Activated CD8-positive, alpha-beta memory T cell treated with anti-CD3 and anti-CD28 coated beads for 24 hours (primary cell): ENCODE measurements at places on chromosomes 11 and 22.
A peak's percentile ranks its signal among the peaks of the same experiment; 100 is the strongest.

DNA sequence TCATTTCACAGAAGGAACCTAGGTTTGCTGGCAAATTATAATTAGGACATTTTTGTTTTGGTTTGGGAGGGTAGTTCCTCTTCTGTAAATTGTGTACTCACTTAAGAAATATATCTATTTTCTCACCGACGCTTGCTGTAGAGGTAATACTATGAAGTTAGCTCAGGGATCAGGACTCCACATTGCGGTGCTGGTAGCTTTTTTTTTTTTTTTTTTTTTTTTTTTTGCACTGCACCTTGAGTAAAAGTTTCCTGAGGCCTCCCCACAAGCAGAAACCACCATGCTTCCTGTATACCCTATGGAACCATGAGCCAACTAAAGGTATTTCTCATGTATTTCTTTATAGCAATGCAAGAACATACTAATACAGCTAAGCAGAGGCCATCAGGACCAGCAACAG lies 14.7 kb downstream of the UBTFL1 start:
- no peak for DNase-seq

GRCh38 chr22:37410174-37411055 lies 16.9 kb downstream of the ELFN2 start:
- no peak for DNase-seq

DNA sequence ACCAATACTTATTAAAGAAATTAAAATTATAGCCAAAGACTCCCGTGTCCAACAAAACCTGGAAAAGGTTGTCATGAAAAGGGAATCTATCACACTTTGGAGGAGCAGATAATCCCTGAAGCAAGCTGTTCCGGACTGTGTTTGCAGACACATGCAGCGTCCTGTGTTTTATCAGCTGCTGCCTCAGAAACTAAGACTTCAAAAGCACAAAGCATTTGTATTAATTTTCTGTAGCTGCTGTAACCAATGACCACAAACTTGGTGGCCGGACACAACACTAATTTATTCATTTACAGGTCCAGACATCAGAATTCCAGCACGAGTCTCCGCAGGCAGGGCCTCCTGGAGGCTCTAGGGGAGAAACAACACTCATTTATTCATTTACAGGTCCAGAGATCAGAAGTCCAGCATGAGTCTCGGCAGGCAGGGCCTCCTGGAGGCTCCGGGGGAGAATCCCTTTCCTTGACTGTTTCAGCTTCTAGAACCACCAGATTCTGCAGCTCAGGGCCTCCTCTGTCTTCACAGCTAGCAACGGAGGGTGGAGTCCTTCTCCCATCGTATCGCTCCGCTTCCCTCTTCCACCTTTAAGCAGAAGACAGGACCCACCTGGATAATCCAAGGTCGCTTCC lies 465.3 kb downstream of the BRD1 start:
- DNase-seq, result no peak

DNA sequence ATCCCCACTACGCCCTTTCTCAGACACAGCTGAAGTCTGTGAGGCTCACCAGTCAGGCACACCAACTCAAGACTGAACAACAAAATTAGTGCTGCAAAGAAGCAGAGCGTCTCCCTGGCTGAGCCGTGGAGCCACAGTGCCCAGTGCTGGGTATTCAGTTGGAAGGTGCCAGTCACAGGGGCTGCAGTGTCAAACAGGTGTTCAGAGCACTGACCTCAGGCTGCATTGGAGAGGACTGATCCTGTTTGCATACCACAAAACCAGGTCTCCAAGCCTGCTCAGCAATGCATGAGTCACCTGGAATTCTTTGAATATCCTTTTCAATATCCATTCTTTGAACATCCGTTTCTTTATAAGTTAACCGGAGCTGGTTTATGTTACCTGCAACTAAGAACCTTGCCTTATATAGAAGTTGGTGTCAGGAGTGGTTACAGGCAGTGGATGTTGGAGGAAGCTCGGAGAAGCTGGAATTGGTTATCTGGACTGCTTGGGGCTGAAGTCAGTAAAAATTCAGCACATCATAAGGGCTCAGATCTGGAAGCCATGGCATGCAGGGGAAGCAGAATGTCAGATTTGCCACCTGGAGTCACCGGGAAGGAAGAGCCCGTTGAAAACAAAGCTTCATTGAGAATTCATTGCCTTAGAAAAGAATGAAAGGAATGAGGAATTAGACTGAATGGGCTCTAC lies 30.3 kb downstream of the PDGFB start:
- peak; percentile 30 for DNase-seq

DNA sequence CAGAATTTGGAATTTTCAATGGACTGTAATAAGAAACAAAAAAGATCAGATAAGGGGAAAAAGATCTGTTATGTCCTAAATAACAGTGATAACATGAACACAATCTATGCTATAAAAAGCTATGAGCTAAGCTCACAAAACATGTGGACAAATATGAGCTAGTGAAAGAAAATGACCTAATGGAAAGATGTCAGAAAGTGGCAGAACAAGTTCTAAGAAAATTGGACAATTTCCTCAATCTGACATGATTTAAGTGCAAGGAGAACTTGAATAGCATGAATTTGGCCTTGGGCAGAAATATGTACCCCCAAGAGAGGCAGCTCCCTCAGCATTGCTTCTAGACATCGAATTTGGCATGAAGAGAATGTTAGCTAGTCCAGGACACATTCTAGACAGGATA lies 212.0 kb upstream of the PGR start:
- no peak for DNase-seq

- DNase-seq, result peak; percentile 86
These were observed 69.4 kb upstream of the FGF3 start for GRCh38 chr11:69888483-69889181.

- no peak for DNase-seq
These were observed 1.6 kb downstream of the MARK2 start for GRCh38 chr11:63840356-63841060.

DNA sequence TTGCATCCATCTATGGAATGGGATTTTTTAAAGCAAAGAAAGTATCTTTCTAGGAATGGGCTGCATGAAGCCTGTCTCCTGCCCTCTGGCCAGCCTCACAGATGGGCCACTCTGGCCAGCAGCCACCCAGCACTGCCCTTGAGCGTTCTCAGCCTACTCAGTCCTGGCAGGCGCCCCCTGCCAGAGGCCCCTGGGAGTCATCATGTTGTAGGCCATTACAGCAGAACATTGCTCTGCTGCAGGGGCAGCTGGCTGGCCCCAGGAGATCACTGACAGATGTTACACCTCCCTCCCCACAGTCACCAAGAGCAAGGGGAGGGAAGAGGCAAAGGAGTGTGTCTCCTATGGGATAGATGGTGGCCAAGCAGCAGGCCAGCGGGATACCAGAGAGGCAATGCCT lies 363.7 kb downstream of the NXPE2 start:
- DNase-seq, result no peak

DNA sequence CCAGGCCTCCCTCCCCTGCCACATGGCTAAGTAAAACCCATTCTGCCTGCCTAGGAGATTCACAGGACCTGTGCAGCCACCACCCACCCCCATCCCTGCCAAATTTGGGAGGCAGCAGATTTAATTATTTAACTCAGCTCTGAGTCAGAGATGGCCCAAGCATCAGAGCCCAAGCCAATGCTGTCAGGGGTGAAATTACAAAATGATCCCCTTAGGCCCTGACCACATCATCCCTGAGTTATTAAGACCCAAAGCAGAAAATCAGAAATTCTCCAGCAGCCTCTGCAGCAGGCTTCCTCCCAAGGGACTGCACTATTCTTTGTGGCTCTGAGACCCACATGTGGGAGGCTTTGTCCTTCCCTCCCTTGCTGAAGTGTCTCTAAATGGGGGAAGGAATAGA lies 52.8 kb upstream of the RRAS2 start:
- DNase-seq, result no peak

DNA sequence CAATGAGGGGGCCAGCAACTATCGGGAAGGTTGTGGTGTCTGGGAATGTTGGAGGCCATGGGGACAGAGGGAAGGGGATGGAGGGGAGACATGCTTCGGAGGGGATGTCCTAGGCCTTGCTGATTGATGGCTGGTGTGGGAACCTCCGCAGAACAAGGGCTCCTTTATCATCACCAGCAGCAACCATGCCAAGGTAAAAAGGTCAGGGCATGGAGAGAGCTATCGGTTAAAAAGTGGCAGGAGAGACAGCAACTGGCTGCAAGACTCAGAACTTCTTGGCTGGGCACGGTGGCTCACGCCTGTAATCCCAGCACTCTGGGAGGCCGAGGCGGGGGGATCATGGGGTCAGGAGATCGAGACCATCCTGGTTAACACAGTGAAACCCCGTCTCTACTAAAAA lies 3.0 kb downstream of the GSTT4 start:
- no peak for DNase-seq

DNA sequence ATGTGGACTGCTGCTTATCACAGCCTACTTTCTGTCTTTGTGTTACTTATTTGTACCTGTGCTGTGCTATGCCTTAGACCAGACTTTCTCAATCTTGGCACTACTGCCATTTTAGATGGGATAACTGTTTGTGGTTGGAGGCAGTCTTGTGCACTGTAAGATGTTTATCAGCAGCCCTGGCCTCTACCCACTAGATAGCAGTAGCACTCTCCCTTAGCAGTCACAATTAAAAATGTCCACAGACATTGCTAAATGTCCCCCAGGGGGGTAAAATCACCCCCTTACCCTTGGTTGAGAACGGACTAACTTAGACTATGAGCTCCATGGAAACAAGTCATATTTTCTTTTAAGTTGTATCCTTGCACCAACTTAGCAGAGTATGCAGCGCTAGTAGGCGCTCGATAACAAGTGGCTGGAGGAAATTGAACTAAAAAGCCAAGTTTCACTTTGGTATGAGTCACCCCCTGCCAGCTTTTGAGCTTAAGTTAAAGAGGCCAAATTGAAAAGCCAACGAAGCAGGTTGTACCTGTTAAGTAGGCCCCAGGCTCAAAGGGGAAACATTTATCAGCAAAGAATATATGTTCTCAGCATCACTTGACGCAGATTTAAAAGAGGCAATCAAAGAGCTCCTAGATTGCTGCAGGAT lies 304.8 kb upstream of the SORL1-AS1 start:
- no peak for DNase-seq

GRCh38 chr11:25733777-25734176 lies 598.2 kb upstream of the ANO3 start:
- DNase-seq, result no peak

GRCh38 chr11:38304926-38305325 lies 1706.9 kb upstream of the RAG2 start:
- no peak for DNase-seq

DNA sequence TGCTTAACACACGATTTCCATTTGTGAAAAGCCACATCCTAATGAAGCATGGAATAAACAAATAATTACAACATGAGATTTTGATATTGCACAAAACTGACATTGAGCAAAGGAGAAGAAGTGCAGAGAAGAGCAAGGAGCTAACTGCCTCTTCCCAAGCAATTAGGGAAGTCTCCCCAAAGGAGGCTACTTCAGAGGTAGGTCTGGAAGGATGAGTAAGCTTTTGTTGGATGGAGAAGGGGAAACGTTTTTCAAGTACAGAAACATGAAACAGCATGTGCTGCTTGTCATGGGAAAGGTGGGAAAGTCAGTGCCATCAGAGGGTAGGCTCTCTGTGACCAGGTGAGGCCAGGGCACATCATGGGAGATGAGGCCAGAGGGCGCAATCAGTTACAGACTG lies 132.2 kb upstream of the SESN3 start:
- DNase-seq, result no peak

GRCh38 chr11:118060081-118060661 lies 16.7 kb upstream of the TMPRSS4 start:
- DNase-seq, result no peak

GRCh38 chr11:77636731-77637344 lies 756 bp downstream of the CLNS1A start:
- DNase-seq, result no peak

- DNase-seq, result no peak
These were observed 151.0 kb downstream of the MN1 start for GRCh38 chr22:27650572-27650971.

GRCh38 chr11:16169541-16169940 lies 186.8 kb downstream of the SOX6 start:
- DNase-seq, result no peak

DNA sequence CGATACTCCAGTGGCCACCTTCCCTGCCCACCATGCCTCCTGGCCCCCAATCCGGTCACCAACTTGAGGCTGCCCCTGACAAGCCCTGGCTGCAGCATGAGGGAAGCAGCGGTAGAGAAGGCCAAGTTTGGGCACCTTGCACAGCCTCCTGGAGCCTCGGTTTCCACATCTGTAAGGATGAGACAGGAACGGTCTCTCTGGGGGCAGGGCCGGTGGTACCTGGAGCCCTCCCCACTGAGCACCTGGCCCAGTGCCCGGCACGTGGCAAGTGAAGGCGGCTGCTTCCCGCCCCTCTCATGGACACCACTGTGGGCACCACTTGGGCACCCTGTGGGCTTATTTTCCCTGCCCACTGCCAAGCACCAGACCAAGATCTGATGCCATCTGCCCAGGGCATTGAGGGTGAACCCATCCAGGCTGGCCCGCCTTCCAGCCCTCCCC lies 77.8 kb downstream of the CDKN1C start:
- no peak for DNase-seq

DNA sequence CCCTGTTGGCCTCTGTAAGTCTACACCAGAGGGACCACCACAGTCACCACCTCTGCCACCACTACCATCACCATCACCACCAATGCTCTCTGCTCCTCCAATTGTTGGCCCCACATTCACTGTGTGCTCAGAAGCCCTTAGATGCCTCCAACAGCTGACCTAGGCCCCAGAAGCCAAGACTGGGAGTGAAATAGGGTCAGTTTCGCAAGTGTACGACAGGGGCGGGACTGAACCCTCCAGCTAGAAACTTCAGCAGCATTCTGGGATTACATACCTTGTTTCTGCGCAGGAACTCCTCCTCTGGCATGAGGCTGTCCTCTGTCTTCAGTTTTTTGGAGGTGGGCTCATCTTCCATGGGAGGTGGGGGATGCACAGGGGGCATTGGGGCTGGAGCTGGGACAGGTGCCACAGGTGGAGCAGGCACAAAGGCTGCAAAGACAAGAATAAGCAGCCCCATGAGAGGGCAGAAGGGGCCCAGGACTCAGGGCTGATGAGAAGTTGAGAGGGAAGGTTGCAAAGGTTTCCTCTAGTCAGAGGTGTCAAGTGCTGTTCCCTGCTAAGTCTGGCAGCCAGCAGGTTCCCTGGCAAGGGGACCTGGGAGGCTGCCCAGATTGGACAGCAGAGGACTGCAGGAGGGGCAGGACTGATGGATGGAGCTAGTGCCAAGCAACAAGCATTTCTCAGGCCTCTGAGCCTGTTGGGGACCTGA lies 10.2 kb upstream of the TBC1D10A start:
- DNase-seq, result no peak

DNA sequence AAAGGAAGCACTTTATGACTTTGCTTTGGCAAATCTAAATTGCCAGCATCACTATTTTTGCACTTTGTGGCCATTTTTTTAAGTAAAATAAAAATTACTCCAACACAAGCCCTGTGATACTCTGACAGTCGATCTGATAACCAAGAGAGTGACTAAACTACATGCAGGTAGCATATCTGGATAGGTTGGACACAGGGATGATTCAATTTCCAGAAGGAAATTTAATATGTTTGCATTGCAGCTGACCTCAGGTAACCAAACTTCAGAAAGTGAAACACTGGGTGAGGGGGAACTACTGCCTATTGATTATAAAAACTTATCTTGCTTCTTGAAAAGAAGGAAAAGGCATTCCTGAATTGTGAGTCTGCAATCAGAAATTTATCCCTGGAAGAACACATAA lies 13.9 kb downstream of the OR5B3 start:
- DNase-seq, result no peak
